ENCODE measurements at places on chromosomes 16 and 17.

DNA sequence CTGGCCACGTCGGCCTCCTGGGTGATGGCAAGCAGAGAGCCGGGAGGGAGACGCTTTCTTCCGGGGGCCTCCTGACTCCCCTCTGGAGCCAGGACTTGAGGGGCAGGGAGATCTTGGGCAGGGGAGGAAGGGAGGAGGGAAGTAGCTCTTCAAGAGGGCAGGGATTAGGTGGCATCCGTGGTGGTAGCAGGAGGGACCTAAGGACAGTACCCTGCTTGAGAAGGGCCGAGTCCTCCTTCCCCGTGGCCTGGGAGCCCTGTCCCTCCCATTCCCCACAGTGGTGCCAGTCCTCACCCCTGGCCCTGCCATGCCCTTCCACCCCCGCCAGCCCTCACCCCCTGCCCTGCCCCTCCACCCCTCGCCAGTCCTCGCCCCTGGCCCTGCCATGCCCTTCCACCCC is 12.6 kb downstream of the TAX1BP3 start:
- no peak for DNase-seq

DNA sequence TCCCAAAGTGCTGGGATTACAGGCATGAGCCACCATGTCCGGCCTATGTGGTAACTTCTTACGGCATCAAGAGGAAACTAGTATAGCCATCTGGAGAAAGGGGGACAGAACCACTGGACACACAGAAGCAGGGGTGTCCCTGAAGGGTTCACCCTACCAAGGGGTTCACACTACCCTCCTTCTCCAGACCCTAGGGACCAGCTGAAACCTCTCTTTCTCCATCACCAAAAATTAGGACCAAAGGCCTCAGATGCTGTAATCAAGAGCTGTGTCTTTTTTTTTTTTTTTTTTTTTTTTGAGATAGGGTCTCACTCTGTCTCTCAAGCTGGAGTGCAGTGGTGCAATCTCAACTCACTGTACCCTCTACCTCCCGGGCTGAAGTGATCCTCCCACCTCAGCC is 33.2 kb downstream of the ZFHX3 start:
- no peak for DNase-seq

DNA sequence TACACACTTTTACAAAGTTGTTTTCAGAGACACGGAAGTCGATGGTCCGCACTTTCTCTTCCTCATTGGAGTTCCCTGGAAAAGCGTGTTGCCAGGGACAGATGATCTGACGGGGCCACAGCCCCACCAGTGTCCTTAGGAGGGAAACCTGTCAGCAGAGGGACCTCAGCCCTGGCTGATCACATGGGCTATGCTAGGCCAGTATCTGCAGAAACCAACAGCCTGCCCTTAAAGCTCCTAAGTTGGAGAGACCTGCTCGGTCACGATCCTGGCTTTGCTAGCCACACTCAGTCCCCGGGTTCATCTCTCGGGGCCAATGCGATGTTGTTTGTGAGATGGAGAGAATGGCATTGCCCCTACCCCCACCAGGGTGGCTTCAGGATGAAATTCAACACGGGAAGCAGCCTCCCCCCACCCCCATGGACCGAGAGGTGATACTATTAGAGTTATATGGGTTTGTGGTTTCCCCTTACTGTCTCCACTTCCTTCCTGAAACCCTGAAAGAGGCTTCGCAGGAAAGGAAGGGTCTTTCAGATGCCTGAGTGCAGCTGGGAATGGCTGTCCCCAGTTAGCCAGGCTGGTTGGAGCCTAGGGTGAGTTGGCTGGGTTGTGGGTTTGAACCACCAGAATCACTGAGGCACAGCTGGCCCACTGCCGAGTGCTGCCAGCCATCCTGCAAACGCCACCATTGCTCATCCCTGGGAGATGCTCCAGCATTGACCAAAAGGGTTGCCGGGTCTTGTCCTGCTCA is 16.6 kb downstream of the RMI2 start:
- no peak for DNase-seq

DNA sequence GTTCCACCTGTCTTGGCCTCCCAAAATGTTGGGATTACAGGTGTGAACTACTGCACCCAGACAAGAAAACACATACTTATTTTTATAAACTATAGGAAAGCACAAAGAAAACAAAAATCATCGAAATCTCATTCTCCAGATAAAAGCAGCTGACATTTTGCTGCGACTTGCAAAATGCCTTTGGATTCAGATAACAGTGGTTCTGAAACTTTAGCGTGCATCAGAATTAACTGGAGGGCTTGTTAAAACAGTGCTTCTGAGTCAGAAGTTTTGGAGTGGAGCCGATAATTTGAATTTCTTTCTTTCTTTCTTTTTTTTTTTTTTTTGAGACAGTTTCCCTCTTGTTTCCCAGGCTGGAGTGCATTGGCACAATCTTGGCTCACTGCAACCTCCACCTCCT is 17.7 kb upstream of the GJD3 start:
- DNase-seq: no peak

DNA sequence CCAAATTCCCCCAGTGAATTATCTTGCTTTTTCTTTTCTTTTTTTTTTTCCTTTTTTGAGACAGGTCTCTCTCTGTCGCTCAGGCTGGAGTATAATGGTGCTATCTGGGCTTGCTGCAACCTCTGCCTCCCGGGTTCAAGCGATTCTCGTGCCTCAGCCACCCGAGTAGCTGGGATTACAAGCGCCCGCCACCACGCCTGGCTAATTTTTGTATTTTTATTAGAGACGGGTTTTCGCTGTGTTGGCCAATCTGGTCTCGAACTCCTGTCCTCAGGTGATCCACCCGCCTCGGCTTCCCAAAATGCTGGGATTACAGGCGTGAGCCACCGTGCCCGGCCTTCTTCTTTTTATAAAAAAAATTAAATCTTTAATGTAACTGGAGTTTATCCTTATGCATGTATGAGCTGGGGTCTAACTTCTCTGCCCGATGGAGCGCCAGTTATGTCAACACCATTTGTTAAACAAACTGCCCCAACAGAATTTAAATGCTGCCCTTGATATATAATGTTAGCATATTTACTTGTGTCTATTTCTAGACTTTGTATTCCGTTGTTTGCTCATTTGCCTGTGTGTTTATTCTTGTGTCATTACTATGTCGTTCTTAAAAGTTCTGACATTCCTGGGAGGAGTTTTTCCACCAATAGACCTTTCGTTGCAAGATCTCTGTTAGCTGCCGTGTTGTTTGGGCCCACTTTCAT is 535 bp upstream of the AURKB start:
- DNase-seq: no peak

DNA sequence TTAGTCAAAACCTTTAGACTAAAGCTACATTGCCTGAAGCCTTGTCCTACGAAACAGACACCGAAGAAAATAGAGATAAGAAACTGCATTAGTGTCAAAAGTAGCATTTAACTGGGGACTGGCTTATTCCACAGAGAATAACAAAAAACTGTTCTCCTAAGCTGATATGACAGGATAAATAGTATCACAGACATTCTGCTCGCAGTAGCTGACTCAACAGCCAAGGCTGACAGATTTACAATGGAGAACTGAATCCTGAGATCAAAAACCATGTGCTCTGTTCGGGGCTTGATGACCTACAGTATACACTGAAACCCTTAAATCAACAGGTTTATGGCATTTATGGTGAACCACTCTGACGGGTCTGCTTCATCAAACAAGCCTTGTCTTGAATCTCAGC is 25.5 kb downstream of the ADAMTS18 start:
- no peak for DNase-seq

DNA sequence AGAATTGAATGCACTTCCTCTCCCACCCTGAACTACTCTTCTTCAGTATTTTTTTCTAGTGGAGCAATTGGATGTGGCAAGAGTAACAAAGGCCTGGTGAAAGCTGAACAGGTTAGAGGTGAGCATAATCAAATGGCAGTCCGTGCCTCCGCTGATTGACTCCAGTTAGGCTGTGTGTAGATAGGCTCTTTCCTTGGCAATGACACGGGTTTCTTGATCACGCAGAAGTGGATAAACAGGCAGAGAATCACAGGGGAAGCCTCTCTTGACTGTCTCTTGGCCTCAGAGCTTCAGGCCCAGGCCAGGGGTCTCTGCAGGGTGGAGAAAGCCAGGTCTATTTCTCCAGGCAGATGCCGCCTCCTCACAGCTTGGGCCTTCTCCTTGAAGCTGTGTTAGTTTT is 4.2 kb downstream of the CD300LB start:
- no peak for DNase-seq

DNA sequence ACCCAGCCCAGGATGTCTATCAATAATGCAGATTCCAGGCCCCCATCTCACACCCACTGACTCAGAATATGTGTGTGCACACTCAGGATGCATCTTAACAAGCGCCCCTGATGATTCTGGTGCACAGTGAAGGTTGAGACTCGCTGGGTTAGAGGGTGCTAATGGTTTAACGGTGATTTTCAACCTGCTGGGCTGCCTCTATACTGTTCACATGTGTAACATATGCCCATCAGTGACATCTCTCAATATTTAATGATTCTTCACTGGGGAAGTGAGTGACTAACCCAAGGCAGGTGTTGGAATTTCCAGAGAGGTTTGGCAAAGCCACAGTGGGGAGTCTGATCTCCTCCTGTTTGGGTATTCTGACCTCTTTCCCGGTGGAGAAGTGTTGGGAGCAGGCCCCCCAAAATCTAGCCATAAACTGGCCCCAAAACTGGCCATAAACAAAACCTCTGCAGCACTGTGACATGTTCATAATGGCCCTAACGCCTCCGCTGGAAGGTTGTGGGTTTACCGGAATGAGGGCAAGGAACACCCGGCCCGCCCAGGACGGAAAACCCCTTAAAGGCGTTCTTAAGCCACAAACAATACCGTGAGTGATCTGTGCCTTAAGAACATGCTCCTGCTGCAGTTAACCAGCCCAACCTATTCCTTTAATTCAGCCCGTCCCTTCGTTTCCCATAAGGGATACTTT is 4.1 kb upstream of the DOC2B start:
- no peak for DNase-seq

DNA sequence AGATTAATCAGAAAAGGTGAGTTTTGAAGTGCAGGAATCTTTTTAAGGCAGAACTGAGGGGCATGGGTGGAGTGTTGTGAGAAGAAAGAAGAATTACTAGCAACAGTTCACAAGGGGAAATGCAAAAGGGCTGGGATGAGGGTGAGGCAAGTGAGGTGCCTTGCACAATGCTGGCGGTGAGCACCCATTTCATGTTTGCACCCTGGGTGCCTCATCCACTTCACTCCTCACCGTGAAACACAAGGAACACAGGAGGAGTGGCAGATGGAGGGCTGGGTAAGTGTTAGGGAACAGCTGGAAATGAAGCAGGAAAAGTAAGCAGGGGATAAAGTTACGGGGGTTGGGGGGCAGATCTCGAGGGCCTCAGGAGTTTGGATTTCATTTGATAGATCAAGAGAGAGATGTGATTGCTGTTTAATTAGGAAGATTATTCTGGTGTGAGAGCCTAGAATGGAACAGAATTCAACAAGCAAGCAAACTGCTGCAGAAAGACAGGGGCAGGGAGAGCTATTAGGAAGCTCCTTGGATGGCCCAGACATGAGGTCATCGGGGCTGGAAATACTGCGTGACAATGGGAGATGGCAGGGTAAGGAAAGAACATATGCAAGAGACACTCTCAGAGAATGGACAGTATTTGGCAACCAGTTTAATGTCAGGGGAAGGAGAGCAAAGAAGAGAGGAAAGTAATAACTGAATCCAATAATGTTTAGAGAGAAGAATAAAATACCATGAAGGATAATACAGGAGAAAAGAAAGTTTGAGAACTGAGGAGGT is 8.3 kb upstream of the HEATR6 start:
- no peak for DNase-seq

DNA sequence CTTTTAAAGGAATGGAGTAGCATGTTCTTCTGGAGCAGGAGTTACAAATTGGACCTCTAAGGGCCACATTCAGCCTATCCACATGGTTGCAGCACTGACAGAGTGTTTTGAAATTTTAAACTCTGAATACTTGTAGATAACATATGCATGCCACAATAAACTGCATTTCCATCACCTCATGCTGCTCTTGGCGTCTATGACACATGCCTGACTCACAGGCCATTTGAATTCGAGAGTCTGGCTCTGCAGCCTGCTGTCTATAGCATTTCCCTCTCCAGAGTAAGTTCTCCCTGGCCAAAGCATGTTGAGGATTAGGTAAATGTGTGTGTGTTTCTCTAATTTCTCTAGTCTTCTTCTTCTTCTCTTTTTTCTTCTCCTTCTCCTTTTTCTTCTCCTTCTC is 28.7 kb upstream of the MYOCD start:
- no peak for DNase-seq

DNA sequence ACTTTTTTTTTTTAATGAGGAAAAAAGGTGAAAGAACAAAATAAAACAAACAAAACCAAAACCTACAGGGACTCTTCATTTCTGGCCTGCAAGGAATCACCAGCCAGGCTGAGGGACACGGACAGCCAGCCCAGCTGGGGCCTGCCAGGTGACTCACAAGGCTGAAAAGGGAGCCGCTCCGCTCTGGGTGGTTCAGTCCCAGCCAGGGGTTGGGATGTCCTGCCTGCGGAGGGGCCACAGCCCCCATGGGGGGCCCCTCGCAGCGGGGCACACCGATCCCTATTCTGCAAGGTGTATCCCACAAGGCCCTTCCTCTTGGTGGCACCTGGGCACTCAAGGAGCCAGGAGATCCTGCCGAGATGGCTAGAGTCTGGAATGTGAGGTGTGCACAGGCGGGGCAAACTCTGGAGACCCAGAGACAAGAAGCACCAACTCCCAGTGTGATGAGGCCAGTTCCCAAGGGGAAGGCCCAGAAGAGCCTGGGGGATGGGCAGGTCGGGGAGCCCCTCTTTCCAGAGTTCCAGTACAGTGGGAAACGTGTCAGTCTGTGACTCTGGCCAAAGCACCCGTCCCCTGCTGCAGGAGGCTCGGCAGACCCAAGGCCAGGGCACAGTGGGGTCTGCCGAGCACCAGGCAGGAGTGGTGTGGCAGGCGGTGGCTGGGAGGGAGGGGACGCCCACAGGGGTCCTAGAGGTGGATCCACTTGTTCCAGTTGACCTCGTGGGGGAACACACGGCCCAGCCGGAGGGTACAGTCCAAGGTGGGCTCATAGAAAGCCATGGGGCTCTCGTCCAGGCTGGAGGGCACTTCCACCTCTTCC is 58.9 kb downstream of the IL21R start:
- no peak for DNase-seq

GRCh38 chr16:3729161-3730112 is 12.1 kb upstream of the TRAP1 start:
- DNase-seq: no peak

DNA sequence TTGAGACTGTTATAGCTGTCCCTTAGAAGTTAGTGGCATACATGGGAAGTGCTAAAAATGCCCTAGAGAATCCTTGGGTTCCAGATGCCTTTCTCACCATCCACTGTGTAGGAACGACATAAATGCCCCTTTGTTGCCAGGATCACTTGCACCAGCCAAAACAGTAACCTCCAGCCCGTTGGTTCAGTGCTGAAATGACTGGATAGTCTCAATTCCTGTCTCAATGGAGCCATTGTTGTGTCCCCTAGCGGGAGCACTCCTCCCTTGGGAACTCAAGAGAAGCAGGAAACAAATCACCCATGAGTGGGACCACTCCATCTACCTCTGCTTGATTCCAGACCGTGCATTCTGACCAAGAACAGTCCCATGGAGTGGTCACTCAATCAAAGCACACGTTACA is 23.1 kb downstream of the MPHOSPH6 start:
- DNase-seq: no peak
